NCI-H69 (cell line): ENCODE measurements at places on chromosomes 2 and 18.

DNA sequence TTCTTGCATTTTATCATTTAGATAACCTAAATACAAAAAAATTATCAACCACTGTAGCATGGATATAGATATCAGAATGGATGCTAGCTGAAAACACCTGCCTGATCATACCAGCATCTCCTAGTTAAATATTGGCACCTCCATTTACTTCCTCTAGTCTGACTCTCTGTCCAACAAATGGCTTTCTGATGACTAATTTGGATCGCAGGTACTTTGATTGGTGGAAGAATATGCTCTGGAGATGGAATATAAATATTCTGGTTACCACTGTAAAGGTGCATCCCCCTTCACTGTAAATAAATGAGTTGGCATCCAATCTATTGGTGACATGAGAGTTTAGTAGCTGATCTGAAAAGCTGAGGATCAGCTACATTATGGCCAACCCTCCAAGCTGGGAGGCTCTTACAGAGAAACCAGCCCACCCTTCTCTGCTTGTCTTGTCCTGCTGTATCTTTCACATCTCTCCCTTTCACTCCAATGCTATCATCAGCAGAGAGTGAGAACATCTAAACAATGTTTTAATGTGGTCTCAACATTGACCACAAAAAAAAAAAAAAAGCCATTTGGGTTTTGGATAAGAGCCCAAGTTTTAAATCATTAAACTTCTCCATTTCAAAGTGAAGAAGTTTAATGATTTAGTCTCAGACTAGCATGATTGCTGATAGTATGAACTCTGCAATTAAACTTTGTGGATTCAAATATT, 90.5 kb downstream of the PMAIP1 start:
- DNase-seq = no peak

GRCh38 chr18:60965856-60966255, 367.4 kb upstream of the CDH20 start:
- peak; percentile 83 for DNase-seq

GRCh38 chr2:96751800-96752199, 8.9 kb upstream of the CNNM4 start:
- DNase-seq = no peak

DNA sequence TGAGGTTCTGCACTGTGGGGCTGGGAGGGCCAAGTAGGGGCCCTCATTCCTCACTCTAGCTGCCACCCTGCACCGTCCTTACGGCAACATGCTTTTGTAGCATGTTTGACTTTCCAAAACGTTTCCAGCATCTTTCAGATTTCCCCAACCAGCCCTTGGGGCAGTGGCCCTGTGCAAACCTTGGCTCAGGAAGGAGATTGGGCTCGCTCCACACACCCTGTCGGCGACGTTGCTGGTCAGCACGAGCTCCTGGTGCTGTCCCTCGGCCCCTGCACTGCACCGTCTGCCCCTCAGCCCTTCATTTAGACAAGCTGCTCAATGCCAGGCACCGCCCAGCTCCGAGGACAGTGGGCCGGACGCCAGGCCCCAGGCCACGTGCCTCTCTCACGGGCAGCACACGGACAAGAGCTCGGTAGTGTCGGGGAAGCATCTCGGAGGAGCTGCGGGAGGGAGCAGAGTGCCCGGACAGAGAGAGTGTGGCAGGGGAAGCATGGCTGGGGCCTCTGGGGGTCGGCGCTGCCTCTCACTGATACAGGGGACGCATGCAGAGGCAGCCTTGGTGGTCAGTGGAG, 6.9 kb downstream of the GPR17 start:
- DNase-seq = no peak

- no peak for DNase-seq
These were observed 18.9 kb upstream of the POLR1B start for GRCh38 chr2:112523291-112523777.

GRCh38 chr18:77959248-77959647, 709.6 kb downstream of the GALR1 start:
- DNase-seq = no peak

GRCh38 chr2:177239932-177240630, 24.4 kb downstream of the NFE2L2 start:
- DNase-seq = peak; percentile 76

- DNase-seq = no peak
These were observed 361.1 kb upstream of the SLC14A2 start for GRCh38 chr18:45253973-45254708.

DNA sequence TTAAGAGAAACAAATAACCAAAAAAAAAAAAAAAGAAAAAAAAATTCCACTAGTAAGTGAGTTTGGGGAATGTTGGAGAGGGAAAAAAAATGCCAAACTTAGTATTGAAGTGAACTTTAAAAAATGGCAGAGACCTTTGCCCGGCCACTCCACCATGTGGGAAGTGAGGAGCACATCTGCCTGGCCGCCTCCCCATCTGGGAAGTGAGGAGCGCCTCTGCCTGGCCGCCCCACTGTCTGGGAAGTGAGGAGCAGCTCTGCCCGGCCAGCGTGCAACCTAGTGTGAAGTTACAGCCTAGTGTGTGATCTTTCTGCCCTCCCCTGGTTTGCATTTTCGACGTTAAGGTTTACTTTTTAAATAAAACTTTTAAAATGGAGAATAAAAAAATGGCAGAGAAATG, 33.9 kb upstream of the VIT start:
- DNase-seq = no peak

DNA sequence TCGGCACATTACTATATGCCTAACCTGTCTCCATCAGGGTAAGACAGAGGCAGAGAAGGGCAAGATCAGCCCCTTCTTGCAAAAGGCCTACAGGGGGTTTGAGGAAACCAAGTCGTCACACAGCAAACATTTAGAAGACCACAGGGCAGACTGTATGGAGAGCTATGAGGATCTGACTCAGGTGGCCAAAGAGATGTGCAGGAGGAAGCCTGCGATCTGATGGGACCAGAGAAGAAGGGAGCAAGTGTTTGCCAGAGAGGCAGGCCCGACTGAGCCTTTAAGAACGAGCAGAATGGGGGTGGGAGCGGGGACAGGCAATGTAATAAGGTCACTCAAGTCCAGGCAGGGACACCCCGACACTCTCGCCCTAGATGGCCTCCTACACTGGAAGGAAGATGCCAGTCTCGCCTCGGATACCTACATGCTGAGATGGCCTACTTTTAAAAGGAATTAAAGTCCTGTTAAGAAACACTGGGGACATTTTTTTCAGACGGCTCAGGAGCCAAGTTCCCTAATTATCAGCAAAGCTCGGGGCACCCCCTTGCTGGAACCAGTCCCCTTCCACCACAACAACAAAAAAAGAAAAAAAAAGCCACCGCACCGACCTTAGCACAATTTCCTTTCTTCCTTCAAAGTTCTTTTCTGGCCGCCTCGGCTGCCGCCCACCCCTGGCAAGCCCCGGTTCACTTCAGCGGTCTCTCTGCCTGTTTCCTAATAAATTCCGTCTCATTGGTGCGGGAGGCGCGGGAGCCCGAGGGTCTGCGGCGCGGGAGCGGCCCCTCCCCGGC, 1.5 kb downstream of the SFXN5 start:
- DNase-seq = no peak

DNA sequence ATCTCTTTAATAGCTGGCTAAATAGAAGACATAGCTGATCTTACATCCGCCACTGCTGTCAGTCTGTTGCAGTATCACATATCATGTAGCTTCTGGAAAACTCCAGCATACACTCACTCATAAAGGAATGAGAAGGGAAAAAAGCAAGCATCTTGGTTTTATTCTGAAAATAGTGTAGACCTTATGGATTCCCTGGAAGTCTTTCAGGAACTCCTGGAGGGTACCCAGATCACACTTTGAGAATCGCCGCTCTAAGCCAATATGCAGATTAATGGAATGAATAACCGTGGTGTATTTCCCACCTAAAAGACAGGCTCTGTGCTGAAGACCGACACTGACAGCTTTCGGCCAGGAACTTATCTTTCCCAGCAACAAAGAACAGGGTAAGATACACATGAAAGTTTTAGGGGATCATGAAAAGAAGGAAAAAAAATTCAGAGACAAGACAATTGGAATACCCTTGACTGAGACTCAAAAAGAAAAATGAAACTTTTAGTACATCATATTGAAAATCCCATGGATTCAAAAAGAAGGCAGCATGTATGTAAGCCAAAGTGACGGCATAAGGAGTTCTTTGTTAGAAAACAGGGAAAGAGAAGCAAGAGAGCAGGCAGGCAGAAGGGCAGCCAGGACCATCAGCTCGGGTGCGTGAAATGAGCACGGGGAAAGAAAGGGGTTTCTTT, 56.4 kb upstream of the SEC11C start:
- no peak for DNase-seq

DNA sequence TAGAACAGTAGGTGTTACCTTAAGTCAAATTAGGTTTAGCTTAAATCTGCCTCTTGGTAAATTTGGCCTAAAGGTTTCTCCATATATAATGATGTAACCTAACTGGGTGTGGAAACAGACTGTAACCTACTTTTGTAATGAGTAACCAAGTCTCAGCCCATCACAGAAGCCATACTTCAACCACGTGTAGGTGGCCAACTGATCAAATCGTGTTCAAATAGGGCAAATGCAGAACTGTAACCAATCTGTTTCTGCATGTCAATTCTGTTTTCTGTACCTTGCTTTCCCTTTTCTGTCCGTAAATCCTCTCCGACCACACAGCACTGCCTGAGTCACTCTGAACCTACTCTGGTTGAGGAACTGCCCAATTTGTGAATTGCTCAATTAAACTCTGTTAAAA, 34.0 kb upstream of the PLA2R1 start:
- DNase-seq = no peak

- no peak for DNase-seq
These were observed 93.6 kb downstream of the LIPG start for GRCh38 chr18:49655266-49656072.

DNA sequence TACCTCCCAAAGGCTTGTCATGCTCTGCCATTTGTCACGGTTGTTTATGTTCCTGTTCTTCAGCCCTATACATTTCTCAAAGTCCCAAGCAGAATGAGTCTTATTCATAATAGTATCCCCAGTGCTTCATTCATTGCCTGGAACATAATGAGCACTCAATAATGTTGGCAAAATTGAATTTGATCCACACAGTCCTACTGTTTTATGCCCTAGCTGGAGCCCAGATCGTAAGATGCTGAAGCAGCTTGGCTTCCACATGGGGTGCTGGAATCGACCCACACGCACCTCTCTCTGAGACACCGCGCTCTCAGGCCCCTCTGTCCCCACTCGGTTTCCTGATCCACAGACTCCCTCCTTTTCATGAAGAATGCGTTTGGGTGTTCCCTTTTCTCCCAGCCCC, 245.5 kb downstream of the MYT1L start:
- no peak for DNase-seq

GRCh38 chr2:223026357-223027110, 25.5 kb upstream of the KCNE4 start:
- DNase-seq = peak; percentile 89

DNA sequence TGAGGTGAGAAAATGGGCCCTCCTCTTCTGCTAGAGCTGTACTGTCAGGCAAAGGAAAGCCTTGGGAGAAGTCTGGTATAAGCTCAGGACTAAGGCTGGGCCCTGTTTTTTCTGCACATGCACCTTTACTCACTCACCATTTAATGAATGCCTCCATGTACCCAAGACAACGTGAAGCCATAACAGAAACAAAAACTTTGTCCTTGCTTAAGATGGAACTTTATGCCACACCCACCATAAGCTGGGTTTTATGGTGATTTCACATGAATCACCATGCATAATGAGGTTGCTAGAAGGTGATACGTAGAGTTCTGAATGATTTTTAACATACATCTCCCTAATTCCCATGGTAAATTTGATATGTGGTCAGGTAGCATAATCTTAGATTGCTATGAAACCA, 63.7 kb upstream of the CYP26B1 start:
- DNase-seq = no peak

DNA sequence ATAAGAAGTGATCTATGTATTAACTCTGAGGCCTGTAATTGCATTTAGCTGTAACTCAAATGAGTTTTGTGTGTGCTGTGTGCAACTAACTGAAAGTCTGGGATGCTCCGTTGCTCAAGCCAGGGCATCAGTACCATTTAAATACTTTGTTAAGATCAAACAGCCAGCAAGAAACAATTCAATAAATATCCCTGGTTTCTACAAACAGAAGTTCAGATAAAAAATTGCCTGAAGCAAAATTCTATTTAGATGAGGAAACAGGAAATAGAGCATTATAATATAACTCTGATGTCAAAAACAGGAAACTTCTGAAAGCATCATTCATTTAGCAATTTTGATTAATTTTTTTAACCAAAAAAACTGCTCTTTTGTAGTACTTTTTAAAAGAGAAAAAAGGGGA, 18.9 kb upstream of the SLC38A11 start:
- no peak for DNase-seq

GRCh38 chr18:6992761-6993160, 124.8 kb downstream of the LAMA1 start:
- no peak for DNase-seq

DNA sequence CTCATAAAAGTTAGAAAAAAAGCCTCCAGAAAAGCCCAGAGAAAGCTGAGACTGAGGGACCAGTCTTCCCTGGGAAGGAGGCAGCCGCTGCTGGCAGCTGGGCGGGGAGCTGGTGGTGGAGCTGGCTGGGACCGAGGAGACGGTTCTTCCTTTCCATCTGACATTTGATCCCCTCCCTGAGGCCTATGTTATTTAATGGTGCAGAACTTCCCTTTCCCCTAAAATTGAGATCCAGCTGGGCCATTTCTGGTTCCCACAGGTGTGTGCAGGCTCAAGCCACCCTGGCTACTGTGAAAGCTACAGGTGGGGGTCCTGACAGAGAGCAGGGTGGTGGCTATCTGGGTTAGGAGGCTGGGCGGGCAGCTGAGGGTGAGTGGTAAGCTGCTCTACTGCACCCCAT, 81.5 kb upstream of the FZD7 start:
- peak; percentile 90 for DNase-seq

DNA sequence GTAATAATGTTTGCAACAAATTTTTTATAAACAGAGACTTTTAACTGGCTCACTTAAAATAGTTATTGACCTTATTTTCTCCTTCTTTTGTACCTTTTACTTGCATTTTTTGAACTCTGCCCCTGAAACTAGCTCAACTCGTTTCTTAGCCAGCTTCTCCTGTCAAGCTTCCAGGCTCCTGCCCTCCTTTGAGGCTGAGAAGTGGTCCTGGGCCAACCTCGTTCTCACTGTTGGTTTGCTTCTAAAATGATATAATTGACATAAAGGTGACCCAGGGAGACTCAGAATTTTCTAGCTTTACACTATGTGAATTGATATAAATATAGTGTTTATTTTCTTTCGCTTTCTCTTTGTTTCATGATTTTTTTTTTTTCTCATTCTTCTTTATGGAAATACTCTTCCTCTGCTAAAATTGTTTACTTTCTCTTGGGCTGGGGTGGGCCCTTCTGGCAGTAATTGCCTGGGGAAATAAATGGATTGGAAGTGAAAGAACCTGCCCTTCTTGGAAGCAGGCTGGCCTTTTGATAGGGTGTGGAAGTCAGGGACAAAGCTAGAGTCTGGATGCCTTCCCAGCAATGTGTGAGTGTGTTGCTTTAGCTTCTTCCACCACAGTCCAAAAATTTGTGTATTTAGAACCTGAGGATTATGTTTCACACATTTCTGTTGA, 30.7 kb downstream of the GPD2 start:
- DNase-seq = peak; percentile 44
